ENCODE measurements at places on chromosomes 1 and 21.

DNA sequence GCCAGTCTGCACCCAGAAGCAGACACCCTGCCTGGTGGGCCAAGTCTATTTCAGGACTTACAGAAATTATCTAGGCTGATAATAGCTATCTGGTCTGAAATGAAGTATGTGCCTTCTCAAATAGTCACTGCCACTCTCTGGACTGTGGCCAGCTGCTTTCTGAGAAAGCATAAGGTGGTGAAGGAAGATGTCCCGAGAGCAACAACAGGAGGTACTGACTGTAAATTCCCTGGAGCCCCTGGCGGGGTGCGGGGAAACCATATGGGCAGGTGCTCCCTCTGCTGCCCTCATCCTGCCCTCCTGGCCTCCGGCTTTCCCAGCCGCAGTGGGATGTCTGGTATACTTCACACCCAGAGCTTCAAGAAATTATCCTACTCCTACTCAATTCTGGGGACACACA, 86.8 kb downstream of the TGFBR3 start:
- no peak for DNase-seq

GRCh38 chr1:12275370-12275769, 45.5 kb downstream of the VPS13D start:
- DNase-seq, result no peak

DNA sequence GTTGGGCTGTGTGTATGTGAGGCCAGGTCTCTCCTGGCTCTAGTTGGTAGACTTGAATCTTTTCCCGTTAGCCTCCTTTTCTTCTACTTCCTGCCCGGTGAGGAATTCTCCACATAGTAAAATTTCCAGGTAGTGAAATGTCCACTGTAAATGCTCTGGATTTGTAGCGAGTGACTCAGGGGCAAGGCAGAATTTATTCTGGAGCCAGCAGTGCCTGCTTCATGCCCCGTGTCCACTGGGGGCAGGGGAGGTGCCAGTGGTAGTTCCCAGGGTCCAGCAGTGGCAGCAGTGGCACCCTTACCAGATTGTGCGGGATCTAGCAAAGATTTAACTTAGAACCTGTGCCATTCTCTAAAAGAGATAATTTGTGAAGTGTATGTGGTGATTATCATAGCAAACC, 74.5 kb upstream of the USP24 start:
- DNase-seq, result no peak

DNA sequence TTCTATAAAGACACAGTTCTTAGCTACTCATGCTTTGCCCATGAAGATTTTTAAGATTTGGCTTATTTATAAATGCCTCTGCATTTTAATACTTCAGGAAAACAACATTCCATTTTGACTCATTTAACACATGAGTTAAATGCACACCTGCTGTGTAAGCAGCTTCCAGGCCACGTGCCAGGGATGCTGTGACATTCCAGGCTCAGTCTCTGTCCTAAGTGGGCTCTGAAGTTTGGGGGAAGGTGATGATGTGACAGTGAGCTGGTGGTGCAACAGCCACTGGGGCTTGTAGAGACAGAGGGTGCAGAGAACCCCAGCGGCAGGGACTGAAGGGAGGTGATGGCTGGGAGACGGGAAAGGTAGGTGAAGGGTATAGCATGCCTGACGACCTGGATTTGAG, 40.7 kb downstream of the HHAT start:
- DNase-seq, result no peak

GRCh38 chr21:17854745-17855144, 35.6 kb upstream of the C21orf91 start:
- no peak for DNase-seq

- no peak for DNase-seq
These were observed 19.8 kb downstream of the RSBN1 start for GRCh38 chr1:113792471-113792870.

DNA sequence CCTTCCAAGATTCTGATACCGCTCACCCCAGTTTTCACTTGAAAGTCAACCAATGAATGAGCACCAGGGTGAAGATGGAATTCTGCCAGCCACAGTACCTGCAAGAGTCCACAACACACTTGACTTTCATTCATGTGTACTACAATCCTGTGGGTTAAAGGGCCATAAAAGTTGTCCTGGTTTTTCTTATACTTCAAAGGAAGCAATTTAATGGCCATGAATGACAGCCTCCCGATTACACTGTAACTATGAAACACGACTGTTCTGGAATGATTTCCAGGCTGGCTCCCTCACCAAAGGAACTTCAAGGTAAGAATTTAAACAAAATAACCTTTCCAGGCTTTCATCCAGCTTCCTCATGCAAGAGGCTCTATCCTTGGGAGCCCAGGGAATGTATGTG, 502.8 kb downstream of the SMYD3 start:
- no peak for DNase-seq

DNA sequence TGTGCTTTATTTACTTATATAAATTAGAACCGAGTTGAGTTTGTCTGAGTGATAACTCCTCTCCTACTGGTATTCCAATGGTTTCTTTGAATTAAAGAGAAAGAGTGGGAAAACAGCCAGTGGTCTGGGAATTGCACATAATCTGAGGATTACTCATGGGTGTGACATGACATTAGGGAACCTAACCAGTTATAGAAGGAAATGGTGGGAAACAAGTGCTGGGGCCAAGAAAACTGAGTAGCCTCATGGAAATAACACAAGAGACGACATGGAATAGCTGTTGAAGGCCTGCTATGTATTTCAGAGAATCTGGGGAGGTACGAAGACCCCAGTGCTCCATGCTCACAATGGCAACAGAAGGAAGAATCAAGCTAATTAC, 41.8 kb upstream of the LRRC52 start:
- no peak for DNase-seq

GRCh38 chr1:47219590-47220220, 12.3 kb downstream of the TAL1 start:
- DNase-seq, result no peak
